ENCODE measurements at places on chromosomes 5 and 9.

DNA sequence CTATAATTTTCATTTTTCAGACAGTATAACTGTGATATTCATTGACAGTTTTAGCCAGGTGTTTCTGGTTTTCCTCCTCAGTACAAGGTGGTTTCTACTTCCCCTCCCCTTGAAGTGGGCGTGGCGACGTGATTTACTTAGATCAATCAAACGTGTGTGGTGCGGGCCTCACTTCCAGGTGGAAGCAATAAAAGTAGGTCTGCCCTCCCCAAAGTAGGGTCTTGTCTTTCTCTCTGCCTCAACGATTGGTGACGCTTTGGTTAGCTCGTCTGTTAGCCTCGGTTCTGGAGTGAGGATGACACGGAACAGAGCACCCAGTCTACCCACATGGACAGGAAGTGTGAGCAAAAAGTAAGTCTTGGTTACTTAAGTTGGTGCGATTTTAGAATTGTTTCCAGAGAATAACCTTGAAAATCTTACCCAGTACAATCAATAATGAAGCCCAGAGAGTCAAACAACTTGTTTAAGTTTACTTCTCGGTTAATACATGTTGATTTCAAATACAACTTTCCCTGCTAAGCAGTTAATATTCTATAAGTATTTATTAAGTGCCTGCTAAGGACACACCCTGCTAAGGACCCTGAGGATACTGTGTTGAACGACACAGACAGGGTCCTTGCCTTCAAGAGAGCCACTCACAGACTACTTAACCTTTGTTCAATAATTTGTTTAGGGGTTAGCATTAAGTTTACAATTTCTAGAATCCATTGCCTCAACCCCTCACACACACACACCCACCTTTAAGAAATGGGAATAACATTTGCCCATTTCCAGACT lies 48.4 kb downstream of the COX7C start:
- DNase-seq = no peak

DNA sequence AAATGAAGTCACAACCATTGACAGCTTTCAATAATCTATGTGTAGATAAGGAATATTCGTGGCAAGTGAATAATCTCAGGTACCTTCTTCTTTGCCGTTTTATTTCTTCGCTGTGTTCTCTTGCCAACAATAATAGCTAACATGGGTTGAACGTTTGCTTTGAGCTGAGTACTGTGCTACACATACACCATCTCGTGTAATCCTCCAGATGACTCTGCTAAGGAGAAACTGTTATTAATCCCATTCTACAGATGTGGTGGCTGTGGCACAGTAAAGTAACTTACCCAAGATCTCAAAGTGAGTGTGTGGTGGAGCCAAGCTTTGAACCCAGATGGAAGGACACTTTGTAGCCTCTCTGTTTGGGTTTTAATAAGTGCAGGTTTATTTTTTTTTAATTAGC lies 179.7 kb downstream of the C9orf152 start:
- DNase-seq = no peak

- DNase-seq = no peak
Measured at GRCh38 chr9:38389313-38389712, 3.2 kb upstream of the ALDH1B1 start.

DNA sequence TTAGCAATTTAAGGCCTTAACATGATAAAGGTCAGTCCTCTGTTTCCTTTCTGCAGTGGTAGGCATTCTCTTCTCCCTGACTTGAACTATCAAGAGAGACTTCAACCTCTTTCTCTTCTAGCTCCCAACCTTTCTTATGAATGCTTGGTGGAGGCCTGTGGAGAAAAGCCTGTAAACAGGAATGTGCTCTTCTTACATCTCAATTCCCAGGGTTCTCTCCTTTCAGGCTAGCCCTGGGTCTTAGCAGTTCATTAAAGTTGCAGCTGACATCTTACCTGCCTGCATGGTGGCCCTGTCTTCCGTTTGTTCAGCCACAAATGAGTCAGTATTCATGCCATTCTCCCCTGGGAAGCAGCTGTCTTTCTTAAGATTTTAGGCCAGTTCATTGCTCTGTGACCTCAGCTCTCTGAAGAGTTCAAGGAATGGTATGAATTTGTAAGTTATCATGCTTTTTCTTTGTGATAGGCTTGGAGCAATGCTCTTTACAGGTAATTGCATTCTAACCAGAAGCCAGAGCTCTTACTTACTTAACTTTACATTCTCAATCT lies 77.8 kb downstream of the ADCY2 start:
- DNase-seq = no peak

- DNase-seq = no peak
Measured at GRCh38 chr5:9288234-9288633, 257.6 kb downstream of the SEMA5A start.

GRCh38 chr9:123002754-123003153 lies 30.7 kb upstream of the GPR21 start:
- no peak for DNase-seq

- DNase-seq = no peak
Measured at GRCh38 chr5:83472213-83472507, 616 bp downstream of the VCAN start.

DNA sequence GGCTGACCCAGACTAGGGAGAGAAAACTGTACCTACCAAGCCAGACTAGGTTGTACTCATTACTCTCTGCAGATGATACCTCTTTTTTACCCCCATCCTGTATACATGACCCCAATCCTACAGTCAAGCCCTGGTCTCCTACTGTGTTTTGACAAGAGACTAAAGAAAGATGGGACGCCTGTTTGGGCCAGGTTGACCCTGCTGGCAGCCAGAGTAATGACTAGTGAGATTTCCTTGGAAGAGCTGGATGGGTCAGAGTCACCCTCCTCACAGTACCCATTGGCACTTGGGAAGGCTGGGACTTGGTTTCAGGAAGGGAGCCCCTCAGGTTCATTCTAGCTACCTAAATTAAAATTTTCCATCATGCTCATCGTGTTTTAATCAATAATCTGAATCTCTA lies 89.7 kb upstream of the NR4A3 start:
- DNase-seq = no peak

DNA sequence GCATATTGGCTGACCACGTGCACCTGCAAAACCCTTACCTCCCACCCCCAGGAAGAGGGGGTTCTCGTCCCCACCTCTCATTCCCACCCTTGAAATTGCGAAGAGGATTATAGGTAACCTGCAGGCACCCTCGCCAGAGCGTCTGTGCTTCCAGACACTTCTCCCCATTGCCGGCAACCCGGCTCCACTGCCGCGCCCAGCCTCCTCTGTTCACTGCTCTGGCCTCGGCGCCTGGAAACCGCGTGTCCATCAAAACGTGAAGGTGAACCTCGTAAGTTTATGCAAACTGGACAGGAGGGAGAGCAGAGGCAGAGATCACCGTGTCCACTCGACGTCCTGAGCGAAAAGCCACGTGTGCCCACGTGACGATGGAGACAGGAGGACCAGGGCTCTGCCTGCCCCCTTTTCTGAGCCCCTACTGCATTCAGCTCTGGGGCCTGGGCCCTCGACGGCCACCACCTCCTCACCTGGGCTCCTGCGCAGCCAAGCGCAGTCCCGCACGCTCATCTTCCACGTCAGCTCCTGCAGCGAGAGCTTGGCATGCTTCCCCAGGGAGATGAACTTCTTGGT lies 1.9 kb downstream of the TERT start:
- no peak for DNase-seq

DNA sequence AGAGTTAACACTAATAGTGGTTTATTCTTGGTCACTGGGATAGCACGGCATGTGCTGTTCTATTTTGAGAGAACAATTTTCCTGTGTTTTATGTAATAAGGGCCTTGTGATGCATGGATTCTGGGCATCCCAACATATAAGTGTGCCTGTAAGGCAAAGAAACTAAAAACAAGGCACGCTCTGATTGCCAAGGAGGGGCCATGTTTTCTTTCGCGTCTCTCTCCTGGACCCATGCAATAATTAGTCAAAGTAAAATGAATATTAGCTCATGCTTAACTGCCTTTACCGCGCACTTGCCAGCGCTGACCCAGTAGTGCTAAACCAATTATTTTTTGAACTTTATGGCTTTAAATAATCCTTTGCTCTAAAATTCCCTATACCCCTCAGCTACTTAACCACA lies 140.9 kb downstream of the PSAT1 start:
- DNase-seq = no peak

- peak; percentile 8 for DNase-seq
Measured at GRCh38 chr5:96963267-96963666, 27.4 kb downstream of the LNPEP start.

- no peak for DNase-seq
Measured at GRCh38 chr9:8558176-8558575, 758.6 kb upstream of the DMAC1 start.

DNA sequence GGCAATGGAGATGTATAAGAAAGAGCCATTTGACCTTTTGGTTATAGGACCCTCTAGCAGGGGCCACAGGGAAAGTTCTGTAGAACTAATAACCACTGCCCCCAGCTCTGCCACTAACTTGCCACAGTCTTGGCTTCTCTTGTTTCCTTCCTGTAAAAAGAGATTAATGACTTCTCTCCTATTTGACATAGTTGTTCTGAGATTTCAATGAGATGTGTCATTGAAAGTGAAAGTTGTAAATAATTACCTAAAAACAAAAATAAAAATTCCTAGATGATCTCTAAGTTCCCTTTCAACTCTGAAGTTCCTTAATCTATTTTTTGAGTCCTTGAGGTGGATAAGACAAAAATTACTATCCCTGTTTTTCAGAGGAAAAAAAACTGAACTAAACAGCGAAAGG lies 1.4 kb upstream of the KIF12 start:
- no peak for DNase-seq

GRCh38 chr9:38687992-38688391 lies 31.9 kb downstream of the FAM240B start:
- no peak for DNase-seq

DNA sequence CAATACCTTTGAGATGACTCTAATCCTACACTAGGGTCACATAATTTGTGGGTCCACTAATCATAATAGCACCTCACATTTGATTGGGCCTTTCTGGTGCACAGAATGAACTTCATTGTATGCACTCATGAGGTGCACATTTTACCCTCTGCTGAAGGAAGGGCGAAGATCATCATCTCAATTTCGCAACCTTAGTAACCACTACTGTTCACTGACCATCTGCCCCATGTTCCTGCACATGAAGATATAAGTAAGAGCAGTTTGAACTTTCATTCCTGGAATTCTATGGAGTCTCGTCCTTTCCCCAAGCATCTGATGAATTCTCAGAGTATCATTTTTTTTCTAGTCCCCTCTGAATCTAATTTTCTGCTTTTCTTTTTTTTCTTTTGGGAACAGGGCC lies 21.2 kb downstream of the GAS1 start:
- DNase-seq = no peak

DNA sequence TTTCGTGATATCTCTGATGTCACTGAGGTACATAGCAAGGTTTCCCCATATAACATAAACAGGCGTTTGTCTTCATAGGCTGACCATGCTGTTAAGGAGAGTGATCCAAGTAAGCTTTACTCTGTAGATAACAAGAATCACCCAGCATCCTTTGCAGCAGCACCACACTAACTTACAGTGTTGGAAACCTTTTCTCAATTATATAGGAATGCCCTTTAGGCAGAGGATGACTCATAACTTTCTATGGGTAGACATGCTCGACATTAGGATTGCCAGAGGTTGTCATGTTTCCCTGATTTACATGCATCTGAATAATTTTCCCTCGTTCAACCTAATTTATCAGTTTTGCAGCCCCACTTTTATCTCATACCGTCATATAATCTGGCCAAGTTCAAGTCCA lies 870.0 kb upstream of the CDH9 start:
- DNase-seq = no peak

DNA sequence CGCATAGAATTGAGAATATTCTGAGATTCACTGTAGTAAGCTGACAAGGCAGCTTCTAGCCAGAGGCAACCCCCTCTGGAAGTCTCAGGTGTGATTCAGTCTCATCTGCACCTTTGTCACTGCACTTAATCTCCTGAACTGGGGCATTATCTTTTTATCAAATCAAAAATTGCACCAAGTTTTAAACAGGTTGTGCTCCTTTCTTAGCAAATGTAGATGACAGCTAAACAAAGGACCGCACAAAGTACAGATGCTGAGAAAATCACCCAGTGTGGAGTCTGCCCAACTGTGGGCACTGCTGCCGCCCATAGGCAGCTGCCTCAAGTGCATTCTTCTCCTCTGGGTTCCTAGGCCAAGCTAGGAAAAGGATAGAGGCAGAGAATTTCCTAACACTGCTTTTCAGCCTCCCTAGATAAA lies 51.1 kb downstream of the STARD4 start:
- peak; percentile 47 for DNase-seq

DNA sequence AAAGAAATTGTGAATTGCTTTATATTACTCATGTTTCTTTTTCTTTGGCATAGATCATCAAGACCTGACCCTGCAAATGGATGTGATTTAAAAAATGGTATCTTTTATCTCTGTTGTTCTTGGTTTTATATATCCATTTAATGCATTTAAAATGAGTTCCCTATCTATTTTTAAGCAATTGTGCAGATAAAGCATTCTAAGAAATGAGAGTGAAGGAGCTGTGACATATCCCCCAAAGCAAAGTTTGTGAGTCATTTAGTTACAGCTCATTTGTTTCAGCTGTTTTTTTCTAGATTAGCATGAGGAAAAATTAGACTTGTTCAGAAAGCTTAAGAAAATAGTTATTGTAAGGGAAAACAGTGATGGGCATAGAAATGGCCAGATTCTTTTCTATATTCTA lies 7.6 kb upstream of the ELOVL7 start:
- no peak for DNase-seq

- no peak for DNase-seq
Measured at GRCh38 chr5:65192331-65192730, 289.4 kb downstream of the ADAMTS6 start.

DNA sequence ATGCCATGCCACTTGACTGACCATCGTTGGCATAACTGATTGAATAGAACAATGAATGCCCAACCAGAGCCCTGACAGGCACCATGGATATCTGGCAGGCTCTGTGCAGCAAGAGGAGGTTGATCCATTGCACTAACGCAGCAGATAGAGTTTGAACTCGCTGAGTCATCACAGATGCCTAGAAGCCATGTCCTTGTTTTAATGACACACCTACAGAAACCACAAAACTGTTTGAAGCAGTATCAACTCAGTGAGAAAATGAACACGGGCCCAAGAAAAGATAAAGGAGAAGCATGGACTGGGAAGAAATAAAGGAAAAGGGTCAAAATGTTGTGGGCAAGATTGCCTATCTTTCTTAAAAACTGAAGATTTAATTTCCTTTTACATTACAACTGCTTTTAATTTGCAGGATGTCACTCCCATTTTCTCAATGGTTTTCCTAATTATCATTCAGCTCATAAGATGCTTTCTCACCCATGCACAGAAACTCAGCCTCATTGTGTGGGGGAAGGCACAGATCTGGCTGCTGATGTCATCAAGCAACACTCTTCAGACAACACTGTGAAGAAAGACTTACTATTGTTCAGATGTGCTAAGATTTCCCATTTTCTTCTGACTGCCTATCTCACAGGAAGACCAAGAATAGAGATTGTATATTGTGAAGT lies 129.0 kb downstream of the PIK3R1 start:
- DNase-seq = no peak

DNA sequence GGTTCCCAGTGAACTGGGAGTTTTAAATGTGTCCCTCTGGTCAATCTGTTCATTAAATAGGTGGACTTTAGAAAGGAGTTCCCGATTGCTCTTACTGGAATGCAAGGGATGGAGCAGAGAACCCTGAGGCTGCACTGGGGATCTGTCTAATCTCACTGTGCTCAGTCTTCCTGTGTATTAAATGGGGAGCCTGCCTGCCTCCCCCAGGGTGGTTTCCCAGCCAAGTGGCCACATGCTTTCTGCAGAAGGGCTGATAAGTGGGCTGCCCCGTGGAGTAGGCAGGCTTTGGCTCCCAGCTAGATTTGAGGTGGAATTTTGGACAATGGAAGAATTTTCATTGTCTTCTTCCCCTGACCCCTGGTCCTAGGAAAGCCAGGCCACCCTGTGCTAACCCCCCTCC lies 14.0 kb upstream of the PHYHD1 start:
- no peak for DNase-seq

- no peak for DNase-seq
Measured at GRCh38 chr9:72349240-72349639, 15.8 kb downstream of the ZFAND5 start.

Data from NCI-H2081 (cell line).